ENCODE measurements at places on chromosomes 2 and 18.

DNA sequence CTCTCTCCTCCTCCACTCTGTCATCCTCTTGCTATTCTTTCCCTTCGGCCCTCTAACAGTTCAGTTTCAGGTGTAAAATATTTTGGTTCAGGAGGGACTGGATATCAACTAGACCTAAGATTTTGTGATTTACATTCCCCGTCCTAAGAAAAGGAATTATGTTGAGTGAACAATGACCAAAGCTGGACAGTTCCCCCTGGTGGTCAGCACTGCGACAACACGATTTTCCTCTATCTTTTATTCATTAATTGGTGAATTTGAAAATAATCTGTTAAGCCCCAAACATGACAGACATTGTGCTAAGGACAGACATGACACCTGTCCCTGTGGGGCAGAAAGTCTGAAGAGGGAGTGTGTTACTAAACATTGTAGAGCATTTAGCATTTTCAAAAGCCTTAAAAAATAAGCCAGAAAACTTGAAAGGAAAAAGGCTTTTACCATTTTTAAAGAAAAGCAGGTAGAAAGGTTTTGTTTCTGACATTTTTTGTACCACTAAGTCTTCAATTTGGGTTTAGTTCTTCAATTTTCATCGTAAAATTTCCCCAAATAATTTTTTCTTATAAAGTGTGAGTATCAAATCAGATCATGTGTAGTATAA lies 28.4 kb upstream of the GTF2A1L start:
- no peak for DNase-seq

GRCh38 chr18:21314724-21315123 lies 72.7 kb downstream of the GREB1L start:
- no peak for DNase-seq

DNA sequence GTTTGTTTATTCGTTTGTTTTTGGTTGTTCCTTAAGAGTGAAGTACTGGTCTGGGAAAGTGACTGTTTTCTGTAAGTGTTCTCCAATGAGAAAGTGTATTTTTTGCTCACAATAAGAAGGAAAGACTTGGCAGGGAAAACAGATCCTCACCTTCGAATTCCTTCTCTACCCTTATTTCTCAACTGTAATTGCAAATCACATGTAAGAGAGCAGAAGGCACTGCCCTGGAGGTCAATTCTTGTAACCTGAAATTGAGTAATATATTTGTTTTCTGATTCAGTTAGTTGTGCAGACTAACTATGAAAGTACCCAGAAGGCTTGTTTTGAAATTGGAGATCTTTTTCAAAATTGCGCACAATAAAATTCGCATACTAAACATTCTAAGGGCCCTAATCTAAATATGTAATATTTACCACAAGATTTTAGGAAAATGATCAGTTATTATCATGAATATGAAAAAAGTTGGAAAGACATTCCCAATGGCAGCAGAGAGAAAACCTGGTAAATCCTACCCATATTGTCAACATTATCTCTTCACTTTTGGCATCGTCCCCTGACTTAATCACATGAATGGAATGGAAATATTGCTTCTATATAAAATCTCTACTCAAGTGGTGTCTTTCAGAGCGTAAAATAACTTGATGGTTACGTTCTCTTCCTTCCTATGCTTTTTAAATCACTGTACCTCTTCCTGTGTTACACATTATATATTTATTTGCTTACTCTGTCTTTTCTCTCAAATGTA lies 24.1 kb downstream of the TFPI start:
- no peak for DNase-seq

- no peak for DNase-seq
Observed at GRCh38 chr2:230975927-230976326, 20.0 kb upstream of the SPATA3 start.

- DNase-seq = no peak
Observed at GRCh38 chr2:43493954-43494353, 101.9 kb downstream of the THADA start.

DNA sequence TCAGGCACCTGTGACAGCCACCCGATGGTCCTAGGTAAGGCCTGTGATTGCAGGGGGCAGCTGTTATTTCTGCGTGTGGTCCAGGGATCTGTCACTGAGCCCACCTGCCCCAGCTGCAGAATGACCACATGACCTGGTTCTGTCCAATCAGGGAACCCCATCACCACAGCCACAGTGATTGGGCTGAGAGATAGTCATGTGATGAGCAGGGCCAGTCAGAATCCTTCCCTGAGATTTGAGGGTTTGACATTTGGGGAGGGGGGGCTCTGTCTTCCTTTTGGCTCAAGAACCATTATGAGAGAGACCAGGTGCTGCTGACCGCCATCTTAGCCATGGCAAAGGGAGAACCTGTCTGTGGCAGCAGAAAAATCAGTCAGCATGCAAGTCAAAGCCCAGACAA lies 147.2 kb downstream of the SMAD7 start:
- DNase-seq = no peak

DNA sequence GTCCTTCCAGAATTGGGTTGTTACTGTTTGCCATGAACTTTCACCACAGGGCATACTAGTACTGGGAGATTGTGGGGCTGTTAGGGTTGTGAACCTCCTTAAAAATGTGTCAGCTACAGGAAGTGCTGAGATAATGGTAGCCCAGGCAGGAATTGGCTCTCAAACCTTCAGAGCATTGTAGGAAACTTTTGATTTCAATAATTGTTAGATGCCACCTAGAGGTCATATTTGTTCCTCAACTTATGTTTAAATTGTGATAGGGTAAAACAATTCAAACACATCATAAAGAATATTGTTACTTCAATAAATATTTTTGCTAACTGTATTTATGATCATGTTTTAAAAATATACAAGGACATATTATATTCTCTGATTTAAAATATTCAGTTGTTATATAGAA lies 594.6 kb downstream of the ADCYAP1 start:
- DNase-seq = no peak

DNA sequence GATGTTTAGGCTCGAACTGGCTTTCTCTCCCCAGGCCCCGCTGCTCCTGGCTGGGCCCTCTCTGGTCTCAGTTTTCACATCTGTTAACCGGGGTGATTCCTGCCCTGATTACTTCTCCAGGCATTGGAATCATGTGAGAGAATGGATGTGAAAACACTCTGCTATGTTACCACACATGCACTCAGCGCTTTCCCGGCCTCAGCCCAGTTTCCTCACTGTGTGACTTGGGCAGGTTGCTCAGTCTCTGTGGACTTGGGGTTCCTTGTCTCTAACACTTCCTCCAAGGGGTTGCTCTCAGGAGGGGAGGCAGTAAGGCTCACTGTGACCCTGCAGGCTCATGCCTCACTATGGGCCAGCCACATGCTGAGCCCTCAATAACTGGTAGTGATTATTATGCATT lies 230.4 kb upstream of the HS6ST1 start:
- no peak for DNase-seq

- no peak for DNase-seq
Observed at GRCh38 chr18:59910967-59911366, 11.2 kb downstream of the PMAIP1 start.

DNA sequence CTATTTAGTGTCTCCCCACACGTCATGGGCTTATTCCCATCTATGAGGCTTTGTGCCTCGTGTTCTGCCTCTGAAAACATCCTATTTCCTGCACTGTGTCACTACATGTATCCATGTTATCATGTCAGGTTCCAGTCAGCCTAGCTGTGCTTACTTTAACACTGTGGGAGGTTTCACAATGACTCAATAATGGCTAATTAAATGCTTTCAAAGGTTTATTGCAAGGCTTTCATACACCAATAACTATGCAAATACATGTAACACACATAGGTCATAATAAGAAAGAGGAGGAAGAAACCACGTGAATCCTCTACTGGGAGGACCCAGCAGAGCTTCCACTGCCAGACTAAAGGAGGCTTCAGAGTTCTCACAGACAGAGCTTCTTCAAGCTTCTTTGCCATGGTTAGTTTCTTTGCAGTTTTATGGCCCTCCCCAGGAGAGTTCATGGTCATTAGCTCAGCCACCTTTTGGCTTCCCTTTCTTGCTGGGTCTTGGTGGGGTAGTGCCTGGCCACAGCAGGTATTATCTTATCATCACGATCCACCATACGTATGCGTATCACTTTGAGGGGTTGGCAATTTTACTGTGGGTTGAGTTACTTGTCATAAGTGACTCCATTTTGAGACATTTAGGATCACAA lies 5.1 kb upstream of the COLEC12 start:
- DNase-seq = no peak

DNA sequence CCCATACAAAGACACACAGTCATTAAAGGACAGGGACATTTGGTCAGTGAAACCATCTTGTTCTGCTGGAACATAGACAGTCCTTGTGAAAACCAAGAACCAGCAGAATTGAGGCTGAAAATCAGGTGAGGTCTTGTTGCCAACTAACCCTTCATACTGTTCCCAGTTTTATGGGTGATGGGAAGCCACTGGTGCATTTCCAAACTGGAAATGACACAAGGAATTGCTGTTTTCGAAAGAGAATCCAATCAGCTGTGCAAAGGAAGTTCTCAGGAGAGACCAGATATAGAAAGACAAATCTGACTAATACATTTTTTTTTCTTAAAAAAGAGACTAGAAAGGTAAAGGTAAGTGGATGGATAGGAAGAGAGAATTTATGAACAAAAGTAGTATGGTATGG lies 948.2 kb downstream of the TSN start:
- no peak for DNase-seq

- no peak for DNase-seq
Observed at GRCh38 chr2:55965966-55966365, 42.4 kb upstream of the EFEMP1 start.

- no peak for DNase-seq
Observed at GRCh38 chr2:118830118-118830517, 17.3 kb downstream of the EN1 start.

DNA sequence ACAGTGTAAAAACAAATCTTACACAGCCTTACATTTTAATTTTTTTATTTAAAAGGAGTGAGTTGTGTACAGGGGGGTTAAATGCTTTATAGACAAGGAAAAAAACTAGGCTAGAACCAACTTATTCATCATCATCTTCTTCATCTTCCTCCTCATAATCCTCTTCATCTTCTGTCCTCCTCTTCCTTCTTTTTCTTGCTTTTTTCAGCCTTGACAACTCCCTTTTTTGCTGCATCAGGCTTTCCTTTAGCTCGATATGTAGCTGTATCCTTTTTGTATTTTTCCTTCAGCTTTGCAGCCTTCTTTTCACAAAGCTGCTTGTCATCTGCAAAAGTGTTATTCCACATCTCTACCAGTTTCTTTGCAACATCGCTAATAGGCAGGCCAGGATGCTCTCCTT lies 113.6 kb upstream of the SP5 start:
- DNase-seq = no peak

DNA sequence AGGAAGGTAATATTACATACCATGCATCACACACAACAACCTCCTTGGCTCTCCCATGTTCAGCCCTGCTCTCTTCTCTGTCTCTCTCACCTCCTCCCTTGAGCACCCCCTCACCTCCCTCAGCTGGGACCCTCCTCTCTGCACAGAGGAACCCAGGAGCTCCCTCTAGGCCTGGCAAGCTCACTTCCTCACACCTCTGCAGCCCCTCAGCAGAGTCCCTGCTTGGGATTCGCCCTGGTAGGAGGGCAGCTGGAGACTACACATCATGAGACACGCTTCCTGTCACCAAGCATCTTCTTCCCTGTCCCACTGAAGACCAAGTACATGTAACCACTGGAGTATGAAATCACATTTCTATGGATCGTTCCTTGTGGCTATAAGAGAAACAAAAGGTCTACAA lies 51.0 kb downstream of the ADD2 start:
- DNase-seq = no peak

- DNase-seq = no peak
Observed at GRCh38 chr2:71702071-71702970, 249.0 kb downstream of the DYSF start.

- DNase-seq = no peak
Observed at GRCh38 chr2:175282300-175282699, 100.8 kb upstream of the ATP5MC3 start.

DNA sequence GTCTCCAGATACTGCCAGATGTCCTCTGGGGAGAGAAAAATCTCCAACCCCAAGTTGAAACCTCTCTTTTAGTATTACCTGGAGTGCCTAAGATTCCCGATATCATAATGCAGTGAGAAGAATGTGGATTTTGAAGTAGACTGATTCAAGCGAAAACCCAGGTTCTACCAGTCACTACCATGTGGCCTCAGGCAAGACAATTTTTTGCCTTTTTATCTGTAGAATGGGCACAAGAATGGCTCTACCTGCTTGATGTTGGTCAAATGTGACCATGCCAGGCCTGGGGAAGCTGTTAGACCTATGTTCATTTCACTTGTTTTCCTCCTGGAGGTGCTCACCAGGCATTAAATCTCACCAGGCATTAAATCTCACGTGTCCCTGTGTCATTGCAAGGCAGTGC lies 131.3 kb downstream of the DDX1 start:
- no peak for DNase-seq

GRCh38 chr2:191786694-191787093 lies 60.2 kb downstream of the CAVIN2 start:
- DNase-seq = no peak

GRCh38 chr2:54067851-54068375 lies 47.5 kb upstream of the ACYP2 start:
- DNase-seq = no peak

DNA sequence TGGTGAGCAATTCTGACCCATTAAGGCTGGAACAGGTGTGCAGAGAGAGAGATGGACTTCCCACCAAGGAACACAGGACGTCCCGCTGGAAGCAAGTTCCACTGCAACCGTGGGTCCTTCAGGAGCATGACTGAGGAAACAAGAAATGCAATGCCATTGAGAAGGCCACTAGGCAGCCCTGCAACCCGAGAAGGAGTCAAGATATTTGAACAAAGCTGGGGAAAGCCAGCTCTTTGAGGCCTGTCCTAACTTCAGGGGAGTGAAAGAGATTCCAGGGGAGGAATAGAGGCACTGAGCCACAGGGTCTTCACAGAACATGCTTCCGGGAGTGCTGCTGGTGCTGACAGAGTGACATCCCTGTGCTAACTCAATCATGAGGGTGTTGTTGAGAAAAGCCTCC lies 153.8 kb upstream of the ZNF236 start:
- DNase-seq = no peak

Data from NT2/D1 (cell line).